ENCODE measurements at places on chromosomes 6 and 20.
A peak's percentile ranks its signal among the peaks of the same experiment; 100 is the strongest.

GRCh38 chr6:167492100-167492449 is 167.2 kb downstream of the TTLL2 start:
- DNase-seq, result no peak

- DNase-seq, result no peak
Measured at GRCh38 chr6:106316375-106316766, 9.2 kb downstream of the ATG5 start.

GRCh38 chr20:47220161-47220582 is 136.3 kb downstream of the ZMYND8 start:
- DNase-seq, result peak; percentile 24

DNA sequence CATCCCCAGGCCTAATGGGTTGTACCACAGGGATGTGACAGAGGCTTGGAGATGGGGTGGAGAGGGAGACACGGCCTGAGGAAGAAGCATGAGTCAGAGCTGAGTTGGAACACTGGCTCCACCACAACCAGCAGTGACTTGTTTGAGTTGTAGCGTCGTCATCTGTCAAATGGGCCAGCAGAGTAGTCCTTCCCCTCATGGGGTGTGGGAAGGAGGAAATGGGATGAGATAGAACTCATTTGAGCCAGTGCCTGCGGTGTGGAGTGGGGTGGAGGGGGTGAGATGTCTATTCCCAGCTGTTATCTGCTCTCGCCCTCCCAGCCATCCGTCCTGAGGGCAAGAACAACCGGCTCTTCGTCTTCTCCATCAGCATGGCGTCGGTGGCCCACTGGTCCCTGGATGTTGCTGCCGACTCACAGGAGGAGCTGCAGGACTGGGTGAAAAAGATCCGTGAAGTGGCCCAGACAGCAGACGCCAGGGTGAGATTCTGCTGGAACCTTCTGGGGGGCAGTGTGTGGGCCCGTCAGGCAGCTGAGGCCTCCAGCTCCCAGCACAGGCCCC is 32.5 kb downstream of the PLCG1 start:
- DNase-seq, result no peak

- DNase-seq, result no peak
Measured at GRCh38 chr20:62888406-62888805, 26.8 kb upstream of the TCFL5 start.

DNA sequence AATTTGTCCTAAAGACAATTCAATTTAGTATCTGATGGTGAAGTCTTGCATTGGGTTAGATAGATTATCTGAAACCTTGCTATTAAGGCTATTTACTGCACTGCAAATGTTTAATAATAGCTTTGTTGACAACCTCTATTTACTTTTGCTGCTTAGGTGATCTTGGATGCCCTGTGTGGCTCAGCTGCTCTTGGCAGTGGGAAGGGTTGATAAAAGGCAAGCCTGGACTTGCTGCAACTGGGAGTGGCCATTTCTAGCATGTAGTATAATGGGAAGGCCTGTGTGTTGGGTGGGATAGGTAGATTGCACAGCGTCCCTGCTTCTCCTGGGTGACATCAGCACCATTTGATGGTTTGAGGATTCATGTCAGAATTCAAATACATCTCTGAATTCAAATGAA is 49.1 kb downstream of the ARMC2 start:
- no peak for DNase-seq

DNA sequence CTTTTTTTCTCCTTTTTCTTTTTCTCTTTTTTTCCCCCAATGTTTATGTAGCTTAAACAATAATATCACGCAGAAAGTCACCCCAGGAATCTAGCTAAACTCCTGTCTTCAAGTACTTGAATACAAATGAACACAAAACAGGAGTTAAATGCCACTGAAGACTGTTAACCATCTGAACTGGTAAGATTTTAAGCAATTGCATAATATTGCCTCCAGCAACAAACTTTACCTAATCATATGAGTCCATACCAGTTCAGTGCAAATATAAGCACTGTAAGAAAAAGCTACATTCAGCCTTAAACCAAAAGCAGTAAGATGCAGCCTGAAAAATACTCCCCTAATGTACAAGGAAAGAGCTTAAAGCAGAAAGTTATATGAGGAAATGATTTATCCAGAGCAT is 173.9 kb upstream of the TFAP2D start:
- no peak for DNase-seq

GRCh38 chr6:116467096-116467495 is 5.9 kb downstream of the CALHM6 start:
- DNase-seq, result no peak

DNA sequence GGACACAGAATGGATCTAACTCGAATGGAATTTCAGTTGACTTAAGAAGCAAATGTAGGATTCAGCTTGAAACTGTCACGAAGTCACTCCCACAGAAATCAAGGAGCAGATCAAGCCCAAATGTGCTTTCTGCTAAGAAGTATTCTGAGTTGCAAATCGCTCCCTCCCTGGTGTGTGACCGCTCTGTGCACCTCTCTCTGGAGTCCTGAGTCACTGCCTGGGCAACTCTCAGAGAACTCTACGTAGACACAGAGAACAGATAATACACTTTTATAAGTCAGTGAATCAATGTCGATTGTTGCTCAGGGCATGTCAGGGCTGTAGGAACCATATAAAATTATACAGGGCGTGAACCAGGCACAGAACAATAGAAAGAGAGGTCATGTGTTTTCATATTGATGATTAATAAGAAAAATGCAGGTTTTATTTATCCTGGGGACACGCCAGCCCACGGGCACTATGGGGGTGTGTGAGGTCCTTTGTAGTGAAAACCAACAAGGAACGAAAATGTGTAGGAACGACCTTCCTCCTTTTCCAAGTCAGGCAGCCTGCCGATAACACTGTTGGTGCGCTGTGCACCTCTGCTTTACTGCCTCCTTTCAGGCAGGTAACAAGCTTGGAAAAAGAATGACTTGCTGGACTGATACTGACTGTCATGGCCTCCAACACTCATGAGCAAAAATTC is 248.1 kb upstream of the FOXQ1 start:
- DNase-seq, result no peak

- no peak for DNase-seq
Measured at GRCh38 chr6:154219250-154219649, 137.4 kb downstream of the IPCEF1 start.

Measured in stimulated activated CD8-positive, alpha-beta memory T cell treated with anti-CD3 and anti-CD28 coated beads, Interleukin-4, amount 100 ng/mL, for 4 hours (primary cell).